ENCODE measurements at places on chromosomes 1 and 21.

DNA sequence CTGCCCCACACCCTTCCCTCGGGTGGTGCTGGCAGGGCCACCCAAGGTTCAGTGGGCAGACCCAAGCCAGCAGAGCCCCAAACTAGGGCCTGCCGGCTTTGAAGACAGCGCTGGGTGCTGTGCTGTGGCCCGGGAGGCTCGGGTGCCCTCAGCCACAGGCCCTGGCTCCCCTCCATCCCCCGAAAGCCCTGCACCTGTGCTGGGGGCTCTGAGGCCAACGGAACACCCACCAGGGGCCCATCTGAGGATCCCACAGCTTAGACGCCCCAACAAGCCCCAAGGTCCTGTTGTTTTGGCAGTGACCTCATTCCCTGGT lies 8.6 kb downstream of the ITGB2 start:
- no peak for DNase-seq

- DNase-seq = no peak
These were observed 23.4 kb upstream of the IRF2BP2 start for GRCh38 chr1:234633246-234634003.

GRCh38 chr1:119391749-119392148 lies 23.2 kb downstream of the HAO2 start:
- DNase-seq = no peak

DNA sequence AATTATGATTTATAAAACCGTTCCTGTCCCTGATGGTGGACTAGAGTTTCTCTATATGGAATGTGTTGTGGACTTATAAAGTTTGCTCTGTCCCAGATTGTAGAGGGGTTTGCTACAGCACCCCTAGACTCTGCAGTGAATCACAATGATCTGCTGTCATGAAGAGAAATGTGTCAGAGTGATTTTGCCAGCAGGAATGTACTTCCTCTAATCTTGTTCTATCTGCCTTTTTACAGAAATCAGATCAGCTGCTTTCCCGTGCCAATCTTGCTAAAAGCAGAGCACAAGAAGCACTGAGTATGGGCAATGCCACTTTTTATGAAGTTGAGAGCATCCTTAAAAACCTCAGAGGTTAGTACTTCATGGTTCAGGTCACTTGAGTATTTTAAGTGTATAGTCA lies 52.0 kb downstream of the LAMC2 start:
- no peak for DNase-seq

- peak; percentile 68 for DNase-seq
These were observed 84.3 kb upstream of the VAV3 start for GRCh38 chr1:108049178-108049819.

DNA sequence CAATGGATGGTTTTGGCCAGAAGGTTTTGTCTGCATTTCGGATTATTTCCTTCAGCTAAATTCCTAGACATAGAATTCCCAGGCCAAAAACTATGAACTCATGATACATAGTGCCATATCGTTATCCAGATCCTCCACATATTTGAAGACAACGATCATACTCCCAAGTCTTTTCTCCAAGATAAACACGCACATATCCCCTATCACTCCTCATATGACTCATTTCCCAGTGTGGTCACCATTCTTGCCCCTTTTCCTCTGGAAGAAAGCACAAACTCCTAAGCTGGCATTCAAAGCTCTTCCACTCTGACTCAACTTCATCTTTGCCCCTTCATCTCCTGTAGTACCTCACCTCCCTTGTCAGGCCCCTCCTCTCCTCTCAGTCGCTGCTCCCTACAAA lies 277.6 kb downstream of the PLPP3 start:
- DNase-seq = no peak

DNA sequence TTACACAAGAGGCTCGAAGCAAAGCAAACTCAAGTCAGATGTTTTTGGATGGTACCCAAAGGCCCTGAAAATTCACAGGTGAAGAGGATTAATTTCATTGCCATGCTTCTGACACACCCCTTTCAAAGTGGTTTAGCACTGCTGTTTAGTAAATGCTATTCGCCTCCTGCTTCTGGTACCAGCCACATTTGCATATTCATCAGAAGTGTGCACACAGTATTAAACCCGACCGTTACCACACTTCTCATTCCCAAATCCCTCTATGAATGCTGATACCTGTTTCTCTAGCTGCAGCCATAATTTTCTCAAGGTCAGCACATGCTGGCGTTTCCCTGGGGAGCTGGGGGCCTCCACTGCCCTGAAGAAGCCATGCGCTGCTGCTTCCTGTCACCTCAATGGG lies 179.8 kb upstream of the DAB1 start:
- no peak for DNase-seq

- DNase-seq = no peak
These were observed 95.9 kb upstream of the COA6 start for GRCh38 chr1:234277161-234277868.

DNA sequence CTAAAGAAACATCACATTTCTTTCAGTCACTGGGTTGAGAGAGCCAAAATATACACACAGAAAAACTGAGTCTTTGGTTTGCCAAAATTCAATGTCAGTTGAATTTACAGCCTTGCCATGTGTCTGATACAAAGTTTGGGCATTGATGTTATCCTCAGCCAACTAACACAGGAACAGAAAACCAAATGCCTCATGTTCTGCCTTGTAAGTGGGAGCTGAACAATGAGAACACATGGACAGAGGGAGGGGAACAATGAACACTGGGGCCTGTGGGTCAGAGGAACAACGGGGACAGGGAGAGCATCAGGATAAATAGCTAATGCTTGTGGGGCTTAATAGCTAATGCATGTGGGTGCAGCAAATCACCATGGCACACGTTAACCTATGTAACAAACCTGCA lies 39.6 kb upstream of the C21orf91 start:
- no peak for DNase-seq

DNA sequence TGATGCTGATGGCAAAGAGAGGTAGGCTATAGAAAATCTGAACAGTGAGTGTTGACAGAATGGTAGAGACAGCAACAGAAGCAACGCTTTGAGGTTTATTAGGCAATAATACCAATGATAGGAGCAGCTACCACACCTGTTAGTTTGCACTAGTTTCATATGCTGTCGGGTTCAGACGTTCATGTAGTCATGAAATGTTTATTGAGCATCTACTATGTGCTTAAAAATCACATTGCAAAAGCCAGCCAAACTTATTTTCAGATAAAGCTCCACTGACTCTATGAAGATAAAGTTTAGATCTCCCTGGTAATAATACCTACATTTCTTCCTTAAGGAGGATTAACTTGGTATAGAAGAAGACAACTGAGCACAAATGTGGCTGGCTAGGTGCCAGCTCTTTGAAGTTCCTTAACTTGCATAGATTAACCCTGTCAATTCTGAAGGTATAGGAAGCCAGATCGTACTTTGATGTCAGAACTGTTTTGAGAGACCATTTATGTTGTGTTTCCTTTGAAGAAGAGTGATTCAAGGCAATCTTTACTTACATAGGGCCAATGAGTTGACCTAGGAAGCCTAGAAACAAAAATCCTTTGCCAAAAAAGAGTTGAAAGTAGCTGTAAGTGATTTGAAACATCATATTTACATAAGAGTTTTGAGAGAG lies 71.5 kb downstream of the DISP1 start:
- no peak for DNase-seq

Data from HL-60 (cell line).